Hematopoietic multipotent progenitor cell treated with erythropoietin and hydrocortisone succinate and interleukin-3 and kit ligand, for 4 days (in vitro differentiated cells): ENCODE measurements at places on chromosomes 6 and 20.

GRCh38 chr6:14681699-14682487 is 564.0 kb upstream of the JARID2 start:
- peak; percentile 77 for DNase-seq

DNA sequence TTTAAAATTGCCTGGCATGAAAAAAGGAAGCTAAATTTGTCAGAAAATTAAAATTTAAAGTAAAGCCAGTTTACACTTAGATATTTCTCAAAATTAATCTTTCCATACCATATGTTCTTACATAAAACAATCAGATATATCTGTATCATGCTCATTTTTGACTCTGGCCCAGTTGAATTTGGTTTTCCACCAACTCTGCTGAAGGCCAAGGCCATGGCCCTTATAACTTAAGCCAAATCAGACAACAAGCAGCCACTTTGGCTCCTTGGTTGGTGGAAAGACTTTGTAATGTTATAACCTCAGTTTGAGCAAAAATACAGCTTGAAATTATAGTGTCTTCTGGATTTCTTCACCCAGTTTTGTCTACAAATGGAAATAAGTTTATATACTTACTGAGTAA is 97.3 kb downstream of the CENPW start:
- no peak for DNase-seq

DNA sequence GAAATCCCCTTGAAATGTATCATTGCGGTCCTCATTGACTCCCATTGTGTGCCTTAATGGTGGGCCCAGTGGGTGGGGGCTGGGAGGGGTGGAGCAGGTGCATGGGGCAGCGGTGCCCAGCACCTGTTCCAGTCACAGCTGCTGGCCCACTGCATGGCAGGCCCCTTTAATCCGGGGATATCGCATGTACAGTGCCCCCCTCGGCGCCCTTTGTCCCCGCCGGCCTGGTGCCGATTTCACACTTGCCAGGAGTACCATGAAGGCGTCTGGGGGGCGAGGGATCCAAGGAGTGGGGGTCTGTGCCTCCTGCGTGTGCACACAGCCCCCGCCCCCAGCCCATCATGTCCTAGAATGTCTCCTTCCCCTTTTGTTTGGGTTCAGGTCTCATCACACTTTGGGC is 2.8 kb downstream of the SNAI1 start:
- DNase-seq, result no peak

GRCh38 chr6:44731485-44732095 is 344.1 kb downstream of the CDC5L start:
- DNase-seq, result no peak

GRCh38 chr20:48797275-48797825 is 30.4 kb downstream of the PREX1 start:
- peak; percentile 57 for DNase-seq

GRCh38 chr6:6331946-6332601 is 11.6 kb upstream of the F13A1 start:
- peak; percentile 60 for DNase-seq

DNA sequence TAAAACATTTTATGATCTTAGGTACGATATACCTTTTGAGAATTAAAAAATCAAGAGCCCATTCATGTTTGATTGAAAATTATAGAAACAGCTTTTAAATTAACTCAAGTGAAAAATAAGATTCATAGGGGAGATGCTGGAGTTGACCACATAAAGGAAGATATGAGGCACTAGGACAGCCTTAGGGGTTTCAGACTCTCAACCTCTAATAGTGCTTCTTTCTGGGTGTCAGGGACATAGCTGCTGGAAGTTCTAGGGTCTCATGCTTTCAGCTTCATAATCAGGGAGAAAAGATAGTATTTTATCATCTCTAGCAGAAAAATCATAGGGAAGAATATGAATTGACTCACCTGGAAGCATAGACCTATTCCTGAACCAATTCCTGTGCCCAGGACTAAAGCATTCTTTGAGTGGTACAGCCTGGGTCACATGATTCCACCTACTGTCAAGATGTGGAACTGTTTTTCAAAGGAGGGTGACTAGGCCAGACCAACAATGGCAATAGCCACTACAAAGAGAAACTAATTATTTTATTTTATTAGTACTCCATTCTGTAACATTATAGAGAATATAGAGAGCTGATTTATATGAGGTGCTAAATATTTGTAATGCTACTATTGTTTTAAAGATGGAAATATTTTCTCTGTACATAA is 27.8 kb upstream of the CENPW start:
- peak; percentile 47 for DNase-seq

- DNase-seq, result no peak
These were observed 185.6 kb downstream of the ATXN1 start for GRCh38 chr6:16575655-16576054.

GRCh38 chr6:131510094-131510493 is 62.9 kb upstream of the ARG1 start:
- DNase-seq, result no peak

DNA sequence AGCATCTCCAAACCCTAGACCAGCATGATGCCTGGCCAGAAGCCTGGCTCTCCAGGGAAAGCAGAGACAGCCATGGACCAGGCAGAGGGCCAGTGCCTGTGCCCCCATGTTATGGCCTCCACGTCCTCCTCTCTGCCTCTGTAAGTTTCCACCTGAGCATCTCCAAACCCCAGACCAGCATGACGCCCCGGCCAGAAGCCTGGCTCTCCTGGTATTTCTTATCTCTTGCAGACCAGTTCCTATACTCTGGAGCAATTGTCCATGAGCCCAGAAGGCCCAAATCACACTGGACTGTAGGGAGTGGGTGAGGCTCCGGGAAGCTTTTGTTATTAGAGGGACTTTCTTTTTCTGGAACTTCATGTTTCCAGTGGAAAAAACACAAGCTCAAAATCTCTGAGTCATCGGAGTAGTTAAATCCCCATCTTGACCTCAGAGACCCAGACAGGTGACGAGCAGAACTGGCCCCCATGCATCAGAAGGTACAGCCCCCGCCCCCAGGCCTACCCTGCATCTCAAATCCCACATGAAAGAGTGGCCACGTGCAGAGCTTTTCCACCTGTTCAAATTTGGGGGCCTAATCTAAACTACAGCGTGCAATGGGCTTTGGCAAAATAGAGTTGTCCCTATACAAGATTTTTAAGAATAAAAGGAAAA is 110.2 kb upstream of the FOXQ1 start:
- DNase-seq, result no peak

GRCh38 chr20:13008761-13009681 is at the start of gene SPTLC3:
SPTLC3 (plus strand) TSS chr20:13008972; CDS start chr20:13009268, 296 bp downstream.
- DNase-seq, result peak; percentile 54
